AML-193 (cell line): ENCODE measurements at places on chromosomes 7 and 10.

DNA sequence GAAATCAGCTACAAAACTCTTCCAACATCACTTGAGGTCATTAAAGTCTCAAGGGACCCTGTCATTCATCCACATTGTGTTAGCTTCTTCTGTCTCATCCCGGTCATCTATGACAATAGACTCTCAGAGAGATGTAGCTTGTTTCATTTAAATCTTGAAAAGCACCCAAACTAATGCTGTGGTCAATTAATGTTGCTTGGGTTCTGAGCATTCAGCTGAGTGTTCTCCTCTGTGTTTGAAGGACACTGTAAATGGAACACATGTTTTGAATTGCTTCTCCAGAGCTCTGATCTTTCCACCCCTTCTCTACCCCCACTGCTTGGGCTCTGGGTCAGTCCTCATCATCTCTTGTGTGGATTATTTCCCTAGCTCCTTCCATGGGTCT is 19.6 kb upstream of the ADD3 start:
- no peak for DNase-seq

GRCh38 chr10:74871595-74872382 is 45.4 kb downstream of the KAT6B start:
- no peak for DNase-seq

DNA sequence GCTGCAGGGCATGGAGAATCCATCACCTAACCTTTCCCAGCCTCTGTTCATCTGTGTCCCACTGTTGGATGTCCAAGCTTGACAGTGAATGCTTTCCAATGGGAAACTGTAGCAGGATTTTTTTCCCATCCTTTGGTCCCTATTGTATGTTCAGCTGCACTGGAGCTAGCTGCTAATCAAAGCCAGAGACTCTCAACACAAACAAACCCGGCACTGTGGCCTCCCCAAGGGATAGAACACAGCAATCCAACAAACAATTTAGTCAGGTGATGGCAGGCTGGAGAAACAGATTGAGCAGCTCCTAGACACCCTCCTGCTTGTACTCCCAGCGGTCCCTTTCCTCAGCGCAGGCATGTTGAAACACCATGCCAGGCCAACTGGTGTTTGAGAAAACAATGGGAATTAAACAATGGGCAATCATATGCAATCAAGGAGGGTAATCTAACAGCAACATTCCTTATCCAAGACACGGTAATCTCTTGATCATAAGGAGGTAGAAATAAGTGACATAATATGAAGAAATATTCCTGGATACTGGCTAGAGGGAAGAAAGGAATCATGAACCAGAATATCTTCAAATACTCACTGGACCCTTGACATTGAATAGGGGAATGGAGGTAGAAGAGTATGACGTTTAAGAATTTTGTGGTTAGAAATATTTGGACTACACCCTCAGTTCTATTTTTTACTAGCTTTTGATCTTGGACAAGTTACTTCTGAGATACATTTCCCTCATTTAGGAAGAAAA is 15.0 kb downstream of the PTN start:
- DNase-seq: no peak

DNA sequence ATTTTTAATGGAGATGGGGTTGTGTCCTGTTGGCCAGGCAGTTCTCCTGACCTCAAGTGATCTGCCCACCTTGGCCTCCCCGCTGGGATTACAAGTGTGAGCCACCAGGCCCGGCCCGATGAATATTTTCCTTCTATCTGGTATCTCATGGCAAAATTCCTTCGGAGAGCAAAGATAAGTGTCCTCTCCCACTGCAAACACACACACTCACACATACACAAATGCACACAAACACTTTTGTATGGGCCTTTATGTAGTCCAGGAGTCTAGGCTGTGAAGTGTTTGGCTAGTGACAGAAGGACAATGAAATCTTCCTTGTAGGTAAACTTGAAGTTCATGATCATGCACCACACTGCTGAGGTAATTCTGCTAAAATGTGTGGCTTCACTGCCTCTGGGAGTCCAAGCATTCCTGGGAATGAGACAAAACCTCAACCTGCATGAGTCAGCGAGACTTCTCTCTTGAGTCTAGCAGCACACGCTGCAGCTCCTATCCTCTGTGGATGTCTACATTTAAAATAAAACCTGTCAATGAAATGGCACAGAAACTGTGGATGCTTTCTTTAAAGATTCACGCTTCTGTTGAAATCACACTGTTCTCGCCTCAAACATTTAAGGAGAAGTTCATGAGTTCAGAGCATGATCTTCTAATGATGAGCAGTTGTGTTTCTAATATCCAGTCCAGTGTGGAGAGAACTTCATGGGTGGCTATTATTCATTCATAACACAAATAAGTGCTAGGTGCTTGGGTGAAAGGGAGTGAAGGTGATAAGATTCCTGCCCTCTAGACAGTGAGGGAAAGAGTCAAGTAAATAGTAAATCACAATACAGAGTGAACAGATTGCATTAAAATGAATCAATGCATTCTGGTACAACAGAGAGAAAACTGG is 96.5 kb downstream of the NRP1 start:
- no peak for DNase-seq

- DNase-seq: no peak
These were observed 23.3 kb downstream of the NPTX2 start for GRCh38 chr7:98640375-98640774.

DNA sequence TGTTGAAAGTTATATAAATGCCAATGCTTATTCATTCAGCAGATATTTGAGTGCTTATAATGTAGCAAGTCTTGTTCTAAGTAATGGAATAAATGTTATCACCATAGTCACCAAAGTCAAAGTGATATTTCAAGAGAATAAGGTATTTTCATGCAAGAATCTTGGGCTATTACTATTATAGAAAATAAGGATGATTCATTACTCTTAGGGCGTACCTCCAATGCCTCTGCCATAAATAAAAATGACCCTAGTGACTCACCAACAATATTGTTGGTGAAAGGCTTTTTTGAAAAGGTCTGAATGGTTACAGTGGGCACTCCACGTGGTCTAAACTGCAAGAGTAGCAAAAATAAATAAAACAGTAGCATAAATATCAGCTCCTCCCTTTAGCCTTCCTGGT is 68.4 kb downstream of the RALA start:
- no peak for DNase-seq

- no peak for DNase-seq
These were observed 8.4 kb upstream of the HYCC1 start for GRCh38 chr7:23022258-23022769.

DNA sequence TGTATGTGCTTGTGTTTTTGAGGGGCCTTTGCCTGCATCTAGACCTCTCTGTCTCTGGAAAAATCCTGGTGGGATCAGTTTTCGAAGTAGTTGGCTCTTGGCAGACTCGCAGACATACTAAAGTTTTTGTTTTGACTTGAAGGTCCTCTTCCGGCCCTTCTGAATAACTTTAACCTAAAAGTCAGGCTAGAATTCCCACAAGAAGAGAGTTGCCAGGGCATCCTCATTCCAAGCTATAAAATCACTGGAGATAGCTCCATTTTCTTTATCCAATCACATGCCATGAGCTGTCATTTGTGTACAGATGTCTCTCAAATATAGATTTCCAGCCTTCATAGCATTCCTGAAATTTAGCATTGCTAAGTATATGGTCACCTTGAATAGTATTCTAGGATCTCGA is 967.8 kb downstream of the LRMDA start:
- DNase-seq: no peak

DNA sequence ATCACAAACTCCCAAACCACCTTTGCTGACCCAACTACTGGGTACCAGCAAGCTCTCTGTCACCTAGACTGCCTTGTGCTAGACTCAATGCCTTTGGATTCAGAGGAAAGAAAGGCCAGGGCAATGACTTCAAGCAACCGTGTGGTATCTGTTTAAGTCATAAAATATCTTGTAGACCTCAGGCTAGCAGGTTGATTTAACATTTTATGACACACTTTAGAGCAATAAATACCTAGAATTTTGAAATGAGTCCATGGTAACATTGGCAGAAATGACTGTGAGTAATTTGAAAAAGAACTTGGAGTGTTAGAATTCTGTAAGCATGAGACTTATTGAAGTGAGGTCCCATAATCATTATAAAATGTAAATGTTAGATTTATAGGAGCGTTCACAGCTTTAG is 87.2 kb downstream of the TWIST1 start:
- no peak for DNase-seq

GRCh38 chr7:94386416-94386815 is 8.3 kb upstream of the COL1A2 start:
- DNase-seq: no peak

GRCh38 chr10:132162021-132162531 is 24.7 kb upstream of the DPYSL4 start:
- no peak for DNase-seq

DNA sequence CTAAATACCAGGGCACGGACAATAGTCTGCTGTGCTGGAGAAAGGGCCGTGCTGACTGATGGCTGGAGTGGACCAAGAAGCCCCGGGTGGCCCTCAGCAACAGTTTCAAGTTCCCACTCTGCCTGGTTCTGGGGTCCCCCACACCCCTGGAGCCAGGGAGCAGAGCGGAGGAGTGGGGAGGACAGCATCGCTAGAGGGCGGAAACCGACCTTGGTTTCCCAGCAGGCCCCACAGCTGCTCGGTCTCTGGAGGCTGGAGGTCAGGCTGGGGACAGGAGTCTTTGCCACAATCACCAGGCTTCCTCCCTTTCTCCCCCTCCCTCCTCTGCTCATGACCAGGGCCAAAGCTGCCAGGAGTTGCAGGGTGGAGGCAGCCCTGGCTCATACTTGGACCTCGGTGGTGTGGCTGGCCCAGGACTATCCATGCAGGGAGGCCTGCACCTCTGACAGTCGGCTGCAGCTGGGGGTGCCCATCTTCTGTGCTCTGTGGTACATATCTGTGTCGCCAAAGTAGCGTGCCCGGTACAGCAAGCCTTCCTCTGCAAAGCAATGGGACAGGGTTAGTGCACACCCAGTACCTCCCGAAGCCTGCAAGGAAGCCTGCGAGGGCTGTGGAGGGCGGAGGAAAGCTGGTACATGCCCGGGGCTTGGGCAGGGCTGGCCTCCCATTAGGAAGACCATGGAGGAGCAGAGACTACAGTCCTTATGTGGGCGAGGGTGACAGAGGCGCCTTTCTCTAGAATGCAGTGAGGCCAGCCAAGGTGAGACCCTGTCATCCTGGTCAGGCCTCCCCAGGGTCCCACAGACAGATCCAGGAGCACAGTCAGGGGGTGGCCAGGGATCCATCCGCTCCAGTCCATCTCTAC is 19.1 kb downstream of the DNAJB12 start:
- DNase-seq: peak; percentile 85

DNA sequence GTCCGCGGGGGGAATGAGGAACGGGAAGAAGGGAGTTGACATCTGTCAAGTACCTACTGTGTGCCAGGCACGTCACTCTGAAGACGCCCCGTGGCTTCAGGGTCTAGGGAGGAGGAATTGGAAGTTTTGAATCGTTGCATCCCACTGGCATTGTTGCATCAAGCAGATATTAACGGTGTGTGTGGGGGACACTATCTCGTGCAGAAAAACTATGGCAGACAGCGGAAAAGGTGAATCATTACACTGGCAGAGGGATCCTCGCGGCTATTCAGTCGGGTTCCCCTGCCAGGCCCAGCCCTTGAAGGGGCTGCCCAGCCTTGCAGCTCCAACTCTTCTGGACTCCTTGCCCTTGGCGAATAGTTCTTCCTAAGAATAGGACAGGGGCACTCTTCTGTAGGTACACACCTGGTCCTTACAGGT is 1.0 kb upstream of the KIAA1549 start:
- no peak for DNase-seq

GRCh38 chr10:78856421-78856820 is 212.3 kb upstream of the ZMIZ1 start:
- no peak for DNase-seq

- peak; percentile 4 for DNase-seq
These were observed 255.1 kb upstream of the MKLN1 start for GRCh38 chr7:131072505-131073091.

- no peak for DNase-seq
These were observed 4.1 kb upstream of the CDK14 start for GRCh38 chr7:90592033-90592432.

- no peak for DNase-seq
These were observed at the start of gene CARD11 for GRCh38 chr7:3043544-3044371. CARD11 (minus strand) TSS chr7:3043867; CDS start chr7:2958506, 85,361 bp downstream.

DNA sequence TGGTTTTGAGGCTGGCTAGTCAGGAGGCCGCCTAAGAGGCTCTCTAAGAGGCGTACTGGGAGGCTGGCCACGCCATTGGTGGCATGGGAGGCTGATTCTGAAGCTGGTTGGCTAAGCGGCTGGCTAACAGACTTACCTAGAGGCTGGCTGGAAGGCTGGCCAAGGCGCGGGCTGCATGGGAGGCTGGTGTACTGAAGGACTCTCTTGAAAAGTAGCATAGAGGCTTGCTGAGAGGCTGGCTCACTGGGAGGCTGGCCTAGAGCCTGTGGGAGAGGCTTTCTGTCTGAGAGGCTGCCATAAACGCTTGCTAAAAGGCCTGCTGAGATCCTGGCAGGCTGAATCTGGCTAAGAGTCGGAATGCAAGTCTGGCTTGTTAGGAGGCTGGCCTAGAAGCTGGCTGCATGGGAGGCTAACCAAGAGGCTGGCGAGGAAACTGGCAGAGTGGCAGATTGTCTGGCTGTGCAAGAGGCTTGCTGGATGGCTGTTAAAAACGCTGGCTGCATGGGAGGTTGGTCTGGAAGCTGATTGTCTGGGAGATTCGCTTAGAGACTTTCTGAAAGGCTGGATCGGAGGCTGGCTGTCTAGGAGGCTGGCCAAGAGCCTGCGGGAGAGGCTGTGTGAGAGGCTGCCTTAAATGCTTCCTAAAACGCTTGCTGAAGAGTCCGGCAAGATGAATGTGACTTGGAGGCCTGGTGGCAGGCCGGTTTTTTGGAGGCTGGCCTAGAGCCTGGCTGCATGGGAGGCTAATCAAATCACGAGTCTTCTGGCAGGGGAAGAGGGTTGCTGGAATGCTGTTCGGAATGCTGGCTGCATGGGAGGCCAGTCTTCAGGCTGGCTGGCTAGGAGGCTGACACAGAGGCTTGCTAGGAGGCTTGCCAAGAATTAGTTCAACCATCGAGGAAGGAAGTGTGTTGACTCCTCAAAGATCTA is 134.2 kb downstream of the OR13A1 start:
- no peak for DNase-seq

- DNase-seq: no peak
These were observed 334.2 kb upstream of the MAGI2 start for GRCh38 chr7:79787623-79788022.

GRCh38 chr10:126736727-126737126 is 66.2 kb upstream of the C10orf90 start:
- no peak for DNase-seq

DNA sequence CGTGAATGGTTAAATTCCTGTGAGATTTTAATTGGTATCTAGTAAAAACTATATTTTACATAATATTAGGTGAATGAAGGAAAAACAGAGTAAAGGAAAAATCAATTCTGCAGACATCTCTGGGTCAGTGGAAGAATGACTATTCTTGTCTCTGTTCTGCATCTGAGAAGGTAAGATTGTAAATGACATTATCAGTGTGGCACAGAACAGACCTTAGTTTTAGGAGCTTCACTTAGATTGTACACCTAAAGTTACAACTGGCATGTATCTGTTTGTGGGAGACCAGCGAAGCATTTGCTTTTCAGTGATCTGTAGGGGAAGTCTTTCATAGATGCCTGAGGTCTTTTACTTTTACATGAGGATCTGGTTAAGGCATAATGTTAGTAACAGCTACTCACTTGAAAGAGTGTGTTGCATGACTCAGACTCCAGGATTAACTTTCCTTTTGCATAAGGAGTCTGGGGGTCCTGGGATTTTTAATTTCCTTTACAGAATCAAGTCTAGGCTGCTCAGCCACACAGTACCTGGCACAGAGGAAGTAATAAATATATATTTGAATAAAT is 56.2 kb downstream of the JMJD1C start:
- DNase-seq: no peak

- peak; percentile 35 for DNase-seq
These were observed 240.6 kb downstream of the DGKI start for GRCh38 chr7:137606061-137606674.

- no peak for DNase-seq
These were observed 4.4 kb downstream of the CALML3 start for GRCh38 chr10:5528989-5529701.

- DNase-seq: no peak
These were observed 94.1 kb upstream of the PDCD4 start for GRCh38 chr10:110777661-110778060.
